Activated gamma-delta T cell treated with anti-CD3 and anti-CD28 coated beads, Interleukin-2, amount 50 U/mL, for 16 hours (primary cell): ENCODE measurements at places on chromosomes 6 and 20.

GRCh38 chr20:37426106-37426505 is 80.2 kb downstream of the SRC start:
- DNase-seq: no peak

- no peak for DNase-seq
Observed at GRCh38 chr6:30829033-30829432, 55.3 kb upstream of the DDR1 start.

GRCh38 chr20:56845546-56846086 is 216.5 kb downstream of the TFAP2C start:
- no peak for DNase-seq

GRCh38 chr6:66226109-66226508 is 519.1 kb upstream of the EYS start:
- DNase-seq: no peak

GRCh38 chr20:60962367-60963045 is 289.6 kb upstream of the CDH4 start:
- no peak for DNase-seq

DNA sequence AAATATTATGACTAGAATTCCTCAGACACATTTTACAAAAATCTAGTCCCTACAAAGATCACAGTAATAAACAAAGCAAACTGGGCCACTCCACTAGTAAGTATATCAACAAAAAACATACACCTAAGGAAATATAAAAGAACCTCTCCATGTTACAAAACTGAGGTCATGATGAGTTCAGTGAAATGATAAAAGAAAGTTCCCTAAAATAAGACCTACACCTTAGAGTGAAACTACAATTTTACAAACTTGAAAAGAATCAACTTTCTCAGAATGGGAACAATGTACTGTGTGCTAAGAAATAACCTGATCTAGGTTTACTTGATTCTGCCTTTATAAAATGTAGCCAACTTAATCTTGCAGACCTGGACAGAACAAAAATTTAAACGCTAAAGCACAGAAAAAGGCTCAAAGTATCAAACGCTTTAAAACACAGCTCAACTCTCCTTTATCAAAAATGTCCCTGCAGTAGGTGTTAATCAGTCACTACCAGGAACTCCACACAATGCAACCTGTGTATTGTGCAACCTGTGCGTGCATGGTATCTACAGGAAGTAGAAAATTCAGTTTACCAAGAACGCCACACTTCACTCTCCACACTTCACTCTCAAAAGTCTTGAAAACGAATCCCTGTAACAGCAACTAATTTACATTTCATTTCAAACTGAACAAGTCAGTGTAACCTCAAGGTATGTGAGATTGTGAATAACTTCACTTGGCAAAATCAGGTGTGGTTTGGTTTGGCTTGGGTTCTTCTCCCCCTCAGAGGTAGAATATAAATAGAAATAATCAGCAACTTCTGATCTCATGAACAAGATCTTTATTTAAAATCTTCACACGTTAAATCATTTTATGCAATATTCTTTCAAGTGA is 1.8 kb downstream of the RALGAPA2 start:
- no peak for DNase-seq

- DNase-seq: no peak
Observed at GRCh38 chr20:58894652-58895447, 42.3 kb downstream of the GNAS start.

GRCh38 chr6:9515633-9516606 is 899.0 kb downstream of the TFAP2A start:
- DNase-seq: no peak

- no peak for DNase-seq
Observed at GRCh38 chr6:5976811-5977210, 29.9 kb downstream of the NRN1 start.

- DNase-seq: no peak
Observed at GRCh38 chr20:63686492-63687321, 9.7 kb upstream of the TNFRSF6B start.
